ENCODE measurements at places on chromosomes 6 and 20. TPM values are rescaled to one million over a fixed set of nuclear protein-coding genes. Genes with fewer than 3 reads are reported as not detected.

DNA sequence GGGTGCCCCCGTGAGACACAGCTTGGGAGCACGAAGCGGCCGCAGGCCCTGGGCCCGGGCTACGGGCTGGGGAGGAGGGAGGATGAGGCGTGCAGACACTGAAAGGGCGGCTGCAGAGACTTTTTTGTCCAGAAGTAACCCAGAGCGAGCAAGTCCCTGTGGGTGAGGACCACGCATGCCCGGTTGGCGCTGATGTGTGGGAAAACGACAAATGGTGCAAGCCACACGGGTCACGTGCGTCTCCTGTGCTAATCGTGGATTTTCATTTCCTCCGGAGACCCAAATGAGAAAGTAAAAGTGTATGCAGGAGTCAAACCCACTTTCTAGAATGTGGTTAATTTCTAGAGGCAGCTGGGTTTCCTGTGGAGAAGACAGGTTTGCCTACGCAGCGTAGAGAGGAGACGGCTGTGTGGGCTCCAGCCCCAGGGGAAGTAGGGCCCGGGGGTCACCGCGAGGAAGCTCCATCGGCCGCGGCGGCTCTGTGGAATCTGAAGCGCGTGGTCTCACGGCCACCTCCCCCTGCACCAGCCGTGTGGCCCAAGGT is 19.0 kb downstream of the DLL1 start:
- no peaks in the 10 kb centered on the region for H3K4me1 ChIP-seq
- no peaks in the 10 kb centered on the region for H3K27me3 ChIP-seq
- H3K4me3 ChIP-seq = peak overlapping the region; percentile 34
- H3K27ac ChIP-seq = no peak overlapping the region

- no peaks in the 10 kb centered on the region for H3K27me3 ChIP-seq
- H3K4me1 ChIP-seq = peaks cover 57% of the 10 kb centered on the region
- H3K36me3 ChIP-seq = peaks cover 95% of the 10 kb centered on the region
- H3K4me3 ChIP-seq = no peak overlapping the region
- H3K27ac ChIP-seq = no peak overlapping the region
These were observed 41.7 kb upstream of the EMILIN3 start for GRCh38 chr20:41408156-41408794.

DNA sequence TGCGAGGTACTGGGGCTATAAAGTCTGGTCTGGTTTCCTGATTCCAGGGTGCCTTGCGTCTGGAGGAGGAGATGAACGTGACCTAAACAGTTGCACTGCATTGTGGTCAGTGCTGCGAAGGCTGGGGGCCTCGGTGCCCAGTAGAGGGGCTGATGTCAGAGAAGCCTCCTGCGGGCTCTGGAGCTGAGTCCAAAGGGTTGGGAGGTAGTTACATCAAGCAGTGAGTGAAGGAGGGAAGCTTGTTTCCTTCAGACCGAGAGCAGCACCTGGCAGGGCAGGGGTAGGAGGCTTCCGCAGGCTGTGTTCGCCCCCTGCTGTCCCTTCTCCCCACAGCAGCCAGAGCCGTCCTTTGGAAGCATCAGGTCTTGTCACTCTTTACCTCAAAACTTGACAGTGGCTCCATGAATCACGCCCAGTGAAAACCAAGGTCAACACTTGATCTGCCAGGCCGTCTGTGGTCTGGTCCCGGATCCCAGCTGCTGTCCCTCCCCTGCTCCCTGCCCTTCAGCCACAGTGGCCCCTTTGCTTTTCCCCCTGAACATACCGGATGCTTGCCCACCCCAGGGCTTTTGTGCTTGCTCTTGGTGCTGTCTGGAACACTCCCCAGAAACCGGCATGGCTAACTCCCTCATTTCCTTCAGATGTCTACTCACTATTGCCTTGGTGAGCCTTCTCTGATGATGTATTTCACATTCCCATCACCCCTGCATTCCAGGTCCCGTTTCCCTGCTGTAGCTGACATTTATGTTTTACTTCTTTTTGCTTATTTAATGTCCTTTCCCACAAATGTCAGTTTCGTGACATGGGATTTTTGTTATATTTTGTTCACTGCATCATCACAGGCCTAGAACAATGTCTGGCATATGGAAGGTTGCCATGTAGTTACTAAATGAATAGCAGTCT is 7.0 kb downstream of the DYNLRB1 start:
- DNase-seq = peak; percentile 28
- no peak overlapping the region for H3K4me3 ChIP-seq
- peaks cover 27% of the 10 kb centered on the region for H3K36me3 ChIP-seq
- peak overlapping the region; percentile 90 for H3K27ac ChIP-seq
- peaks cover 46% of the 10 kb centered on the region for H3K4me1 ChIP-seq

Gene KCNG1
- 0.39 TPM for total RNA-seq

- H3K4me1 ChIP-seq = no peaks in the 10 kb centered on the region
- no peak for DNase-seq
- no peaks in the 10 kb centered on the region for H3K36me3 ChIP-seq
- no peak overlapping the region for H3K4me3 ChIP-seq
- no peak overlapping the region for H3K27ac ChIP-seq
- H3K27me3 ChIP-seq = no peaks in the 10 kb centered on the region
These were observed 48.1 kb upstream of the MC3R start for GRCh38 chr20:56200456-56200855.

DNA sequence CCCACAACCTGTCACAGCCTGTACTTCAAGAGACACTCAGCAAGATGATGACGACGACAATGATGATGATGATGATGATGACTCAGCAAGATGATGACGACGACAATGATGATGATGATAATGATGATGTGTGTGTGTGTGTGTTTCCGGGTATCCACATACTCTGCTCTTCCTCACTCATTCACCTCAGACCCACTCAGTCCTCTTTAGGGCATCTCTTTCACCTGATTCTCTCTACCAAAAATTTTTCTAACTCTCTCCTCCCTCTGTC is 1.2 kb upstream of the EIF6 start:
- no peak overlapping the region for H3K27ac ChIP-seq
- H3K4me1 ChIP-seq = peaks cover 15% of the 10 kb centered on the region
- H3K36me3 ChIP-seq = peaks cover 1% of the 10 kb centered on the region
- no peak overlapping the region for H3K4me3 ChIP-seq
- no peaks in the 10 kb centered on the region for H3K27me3 ChIP-seq

DNA sequence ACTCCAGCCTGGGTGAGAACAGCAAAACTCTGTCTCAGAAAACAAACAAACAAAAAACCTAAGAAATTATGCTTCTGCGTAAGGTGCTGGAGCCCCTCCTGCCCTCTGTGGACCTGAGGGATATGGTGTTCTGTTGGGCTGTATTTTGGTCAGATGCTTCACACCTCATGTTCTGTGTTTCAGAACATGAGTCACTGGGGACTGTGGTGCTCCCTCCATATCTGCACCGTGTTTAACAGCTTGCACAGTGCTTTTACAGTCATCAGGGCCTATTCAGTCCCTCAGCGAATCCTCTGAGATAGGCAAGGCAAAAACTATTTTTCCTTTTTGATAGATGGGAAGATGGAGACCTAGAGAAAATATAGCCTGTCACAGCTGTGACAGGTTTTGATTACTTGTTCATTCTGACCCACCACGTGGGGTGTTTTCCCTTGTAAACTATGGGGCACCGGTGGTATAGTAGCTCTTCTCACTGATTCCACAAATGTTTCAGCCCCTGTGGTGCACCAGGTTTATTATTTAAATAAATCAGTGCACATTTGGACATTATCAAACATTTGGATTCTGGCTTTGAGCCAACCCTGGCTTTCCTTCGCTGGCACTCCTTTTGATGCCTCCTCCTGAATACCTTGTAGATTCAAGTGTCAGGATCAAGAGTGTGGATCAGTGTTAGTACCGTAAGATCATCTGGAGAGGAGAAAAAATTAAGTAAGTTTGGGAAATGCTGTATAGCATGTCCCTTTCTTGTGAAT is 9.6 kb downstream of the TTPAL start:
- H3K27ac ChIP-seq = no peak overlapping the region
- no peak for DNase-seq
- no peaks in the 10 kb centered on the region for H3K4me1 ChIP-seq

GRCh38 chr20:40493071-40493470 is 196.0 kb downstream of the MAFB start:
- no peak overlapping the region for H3K27ac ChIP-seq
- H3K4me1 ChIP-seq = no peaks in the 10 kb centered on the region
- no peaks in the 10 kb centered on the region for H3K27me3 ChIP-seq
- H3K4me3 ChIP-seq = no peak overlapping the region
- H3K36me3 ChIP-seq = no peaks in the 10 kb centered on the region

Gene SLC32A1
- not detected for total RNA-seq

- no peaks in the 10 kb centered on the region for H3K4me1 ChIP-seq
- H3K36me3 ChIP-seq = no peaks in the 10 kb centered on the region
- no peak for DNase-seq
- H3K4me3 ChIP-seq = no peak overlapping the region
These were observed 35.4 kb upstream of the HFE start for GRCh38 chr6:26051665-26052310.

GRCh38 chr6:110063594-110064263 is 85.6 kb downstream of the GPR6 start:
- H3K27me3 ChIP-seq = no peaks in the 10 kb centered on the region
- H3K4me1 ChIP-seq = no peaks in the 10 kb centered on the region
- H3K4me3 ChIP-seq = no peak overlapping the region
- no peaks in the 10 kb centered on the region for H3K36me3 ChIP-seq
- no peak for DNase-seq

- H3K27me3 ChIP-seq = no peaks in the 10 kb centered on the region
- H3K4me1 ChIP-seq = no peaks in the 10 kb centered on the region
- no peak for DNase-seq
- no peak overlapping the region for H3K27ac ChIP-seq
- no peaks in the 10 kb centered on the region for H3K36me3 ChIP-seq
These were observed 24.3 kb downstream of the PPP1R3G start for GRCh38 chr6:5109436-5109835.

Gene NNAT
- total RNA-seq = 8.4 TPM

- no peak overlapping the region for H3K4me3 ChIP-seq
- H3K27me3 ChIP-seq = no peaks in the 10 kb centered on the region
- no peaks in the 10 kb centered on the region for H3K36me3 ChIP-seq
- no peaks in the 10 kb centered on the region for H3K4me1 ChIP-seq
- no peak for DNase-seq
These were observed 13.6 kb downstream of the FAM83B start for GRCh38 chr6:54860132-54860531.

DNA sequence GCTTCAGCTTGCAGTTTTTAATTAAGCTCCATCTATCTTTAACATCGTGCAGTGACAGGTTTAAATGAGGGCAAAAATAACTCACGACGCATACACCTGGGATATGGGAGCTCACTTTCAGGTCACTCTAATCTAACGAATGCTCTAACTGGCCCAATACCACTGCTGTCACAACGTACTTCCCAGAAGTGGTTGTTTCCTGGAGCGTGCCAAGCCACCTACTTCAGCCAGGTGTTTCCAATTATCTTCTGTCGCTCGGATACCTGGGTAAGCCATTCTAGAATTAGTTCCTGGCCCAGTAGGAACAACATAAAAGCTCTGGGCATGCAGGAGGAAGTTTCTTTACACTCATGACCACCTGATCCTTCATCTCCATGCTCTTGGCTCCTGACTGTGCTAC is 147.4 kb downstream of the FOXC1 start:
- no peaks in the 10 kb centered on the region for H3K27me3 ChIP-seq
- no peaks in the 10 kb centered on the region for H3K4me1 ChIP-seq
- no peak for DNase-seq
- no peaks in the 10 kb centered on the region for H3K36me3 ChIP-seq
- H3K27ac ChIP-seq = no peak overlapping the region
- no peak overlapping the region for H3K4me3 ChIP-seq

Gene KAT14
- 12.9 TPM for total RNA-seq

Gene HLA-DOB
- 2.1 TPM for total RNA-seq

Gene ARMC12
- total RNA-seq = 2.2 TPM

DNA sequence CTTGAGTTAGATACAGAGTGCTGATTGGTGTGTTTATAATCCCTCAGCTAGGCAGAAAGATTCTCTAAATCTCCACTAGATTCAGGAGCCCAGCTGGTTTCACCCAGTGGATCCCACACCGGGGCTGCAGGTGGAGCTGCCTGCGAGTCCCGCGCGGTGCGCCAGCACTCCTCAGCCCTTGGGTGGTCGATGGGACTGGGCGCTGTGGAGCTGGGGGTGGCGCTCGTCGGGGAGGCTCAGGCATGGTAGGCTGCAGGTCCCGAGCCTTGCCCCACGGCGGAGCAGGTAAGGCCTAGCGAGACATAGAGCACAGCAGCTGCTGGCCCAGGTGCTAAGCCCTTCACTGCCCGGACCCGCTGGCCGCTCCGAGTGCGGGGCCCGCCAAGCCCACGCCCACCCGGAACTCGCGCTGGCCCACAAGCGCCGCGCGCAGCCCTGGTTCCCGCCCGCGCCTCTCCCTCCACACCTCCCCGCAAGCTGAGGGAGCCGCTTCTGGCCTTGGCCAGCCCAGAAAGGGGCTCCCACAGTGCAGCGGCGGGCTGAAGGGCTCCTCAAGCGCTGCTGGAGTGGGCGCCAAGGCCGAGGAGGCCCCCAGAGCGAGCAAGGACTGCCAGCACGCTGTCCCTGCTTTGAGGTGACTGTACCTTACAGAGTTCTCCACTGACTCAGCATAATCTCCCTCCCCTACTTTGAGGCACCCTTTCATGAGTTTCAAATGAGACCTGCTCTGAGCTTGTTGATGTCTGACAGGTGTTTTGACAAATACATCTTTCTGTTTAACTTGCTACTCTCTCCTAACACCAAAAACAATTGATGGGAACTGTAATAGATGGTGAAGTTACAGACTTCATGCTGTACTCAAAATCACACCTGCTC is 3.9 kb upstream of the SSR1 start:
- H3K36me3 ChIP-seq = no peaks in the 10 kb centered on the region
- DNase-seq = no peak
- H3K4me1 ChIP-seq = no peaks in the 10 kb centered on the region
- H3K4me3 ChIP-seq = no peak overlapping the region
- no peak overlapping the region for H3K27ac ChIP-seq
- H3K27me3 ChIP-seq = no peaks in the 10 kb centered on the region

- H3K4me3 ChIP-seq = no peak overlapping the region
- H3K27me3 ChIP-seq = no peaks in the 10 kb centered on the region
- H3K4me1 ChIP-seq = peaks cover 54% of the 10 kb centered on the region
- DNase-seq = no peak
These were observed 30.3 kb downstream of the UTRN start for GRCh38 chr6:144315226-144315980.

DNA sequence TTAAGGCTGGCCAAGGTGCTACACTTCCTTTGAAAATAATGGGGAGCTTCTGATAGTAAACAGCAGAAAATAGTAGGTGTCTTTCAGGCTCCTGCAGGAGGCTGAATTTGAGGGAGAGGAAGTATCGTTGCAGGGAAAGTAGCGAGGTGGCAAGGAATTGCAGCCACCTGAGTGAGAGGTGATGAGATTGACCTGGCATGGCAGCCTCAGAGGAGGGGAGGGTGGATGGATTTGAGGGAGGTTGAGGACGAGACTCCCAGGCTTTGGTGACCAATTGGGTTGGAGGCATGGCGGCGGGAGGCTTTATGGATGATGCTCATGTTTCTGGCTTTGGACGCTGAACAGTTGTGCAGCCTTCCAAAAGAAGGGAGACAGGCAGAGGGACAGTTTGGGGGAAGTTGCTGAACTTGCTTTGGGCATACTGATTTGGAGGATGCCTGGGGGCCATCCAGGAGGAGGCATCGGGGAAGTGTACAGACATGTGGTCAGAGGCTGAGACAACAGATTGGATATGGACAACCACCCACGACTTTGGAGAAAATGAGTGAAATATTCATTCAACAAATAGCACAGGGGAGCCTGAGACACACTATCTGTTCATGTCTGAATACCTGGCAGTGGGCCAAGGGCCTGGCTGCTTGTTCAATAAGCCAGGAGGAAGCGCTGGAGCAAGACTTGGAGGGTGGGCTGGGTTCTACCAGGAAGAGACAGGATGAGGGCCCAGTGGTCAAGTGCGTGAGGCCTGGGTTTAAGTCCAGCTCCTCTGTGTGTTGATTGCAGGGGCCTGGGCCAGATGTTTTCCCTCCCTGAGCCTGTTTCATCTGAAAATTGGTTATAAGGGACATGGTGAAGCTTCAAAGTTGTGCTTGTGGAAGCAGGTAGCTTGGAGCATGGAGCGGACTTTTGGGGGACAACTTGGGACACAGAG is 113.2 kb downstream of the CEBPB start:
- DNase-seq = peak; percentile 90
- H3K27ac ChIP-seq = peak overlapping the region; percentile 91
- no peaks in the 10 kb centered on the region for H3K27me3 ChIP-seq
- no peaks in the 10 kb centered on the region for H3K36me3 ChIP-seq
- peaks cover 39% of the 10 kb centered on the region for H3K4me1 ChIP-seq
- H3K4me3 ChIP-seq = no peak overlapping the region
